ENCODE measurements at places on chromosomes 2 and 18. TPM values are rescaled to one million over a fixed set of nuclear protein-coding genes. Genes with fewer than 3 reads are reported as not detected.

DNA sequence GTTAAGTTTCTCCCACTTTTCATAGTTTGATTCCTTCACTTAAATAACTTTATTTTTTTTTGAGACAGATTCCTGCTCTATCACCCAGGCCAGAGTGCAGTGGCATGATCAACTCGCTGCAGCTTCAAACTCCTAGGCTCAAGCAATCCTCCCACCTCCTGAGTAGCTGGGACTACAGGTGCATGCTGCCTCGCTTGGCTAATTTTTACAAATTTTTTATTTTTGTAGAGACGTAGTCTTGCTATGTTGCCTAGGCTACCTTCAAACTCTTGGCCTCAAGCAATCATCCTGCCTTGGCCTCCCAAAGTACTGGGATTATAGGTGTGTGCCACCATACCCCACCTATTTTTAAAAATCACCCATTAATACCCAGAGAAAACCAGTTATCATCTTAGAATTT, 14.2 kb upstream of the WIPF1 start:
- DNase-seq: no peak

DNA sequence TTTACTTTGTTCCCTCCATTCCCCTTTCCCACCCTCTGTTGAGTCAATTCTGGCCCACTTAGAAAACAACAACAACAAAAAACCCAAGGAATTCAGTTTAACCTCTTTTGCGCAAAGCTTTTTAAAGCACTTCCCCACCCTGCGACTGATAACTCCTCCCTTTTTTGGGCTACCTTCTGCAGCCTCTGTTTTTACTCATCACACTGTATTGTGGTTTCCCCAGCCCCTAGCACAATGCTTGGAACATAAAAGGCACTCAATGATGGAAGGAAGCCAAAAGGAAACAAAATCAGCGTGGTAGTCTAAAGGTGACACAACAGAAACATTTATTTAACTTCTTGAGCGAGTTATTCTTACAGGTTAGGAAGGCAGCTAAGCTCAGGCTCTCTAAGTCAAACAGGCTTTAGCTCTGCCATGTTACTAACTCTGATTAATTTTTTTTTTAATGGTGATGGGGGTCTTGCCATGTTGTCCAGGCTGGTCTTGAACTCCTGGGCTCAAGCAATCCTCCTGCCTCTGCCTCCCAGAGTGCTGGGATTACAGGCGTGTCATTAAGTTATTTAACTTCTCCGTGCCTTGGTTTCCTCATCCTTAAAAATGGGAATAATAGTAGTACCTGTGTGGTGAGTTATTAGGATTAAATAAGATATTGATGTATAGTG, 1.3 kb downstream of the CEP68 start:
- DNase-seq: no peak

GRCh38 chr2:147232225-147232669, 612.6 kb upstream of the ACVR2A start:
- DNase-seq: no peak

DNA sequence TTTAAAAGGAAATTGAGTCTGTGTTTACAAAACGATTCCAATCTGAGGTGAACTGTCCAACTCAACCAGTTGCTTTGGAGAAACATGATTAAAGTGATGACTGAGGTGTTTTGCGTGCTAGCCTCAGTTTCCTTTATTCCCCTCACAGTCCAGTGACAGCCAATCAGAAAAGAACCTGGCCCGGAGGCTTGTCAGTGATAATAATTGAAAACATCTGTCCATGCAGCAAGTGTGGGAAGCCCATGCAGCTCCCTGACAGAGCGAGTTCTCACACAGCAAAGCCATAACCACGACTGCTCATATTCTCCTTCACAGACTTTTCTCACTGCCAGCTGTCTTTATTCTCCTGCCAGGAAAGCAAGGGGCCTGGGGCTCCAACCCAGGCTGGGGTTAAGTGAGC, 613.4 kb downstream of the ARHGAP15 start:
- DNase-seq: no peak

DNA sequence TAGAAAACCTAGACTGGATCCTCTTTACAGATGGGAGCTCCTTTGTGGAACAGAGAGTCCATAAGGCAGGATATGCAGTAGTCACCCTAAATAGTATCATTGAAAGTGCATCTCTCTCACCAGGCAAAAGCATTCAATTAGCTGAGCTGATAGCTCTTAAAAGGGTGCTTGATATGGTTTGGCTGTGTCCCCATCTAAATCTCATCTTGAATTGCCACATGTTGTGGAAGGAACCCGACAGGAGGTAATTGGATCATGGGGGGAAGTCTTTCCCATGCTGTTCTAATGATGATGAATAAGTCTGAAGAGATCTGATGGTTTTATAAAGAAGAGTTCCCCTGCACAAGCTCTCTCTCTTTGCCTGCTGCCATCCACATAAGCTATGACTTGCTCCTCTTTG, 96.2 kb upstream of the RMP24 start:
- no peak for DNase-seq

GRCh38 chr2:224469374-224469964, 67.6 kb upstream of the FAM124B start:
- DNase-seq: no peak

GRCh38 chr2:149064856-149065630, 26.5 kb downstream of the LYPD6B start:
- no peak for DNase-seq

DNA sequence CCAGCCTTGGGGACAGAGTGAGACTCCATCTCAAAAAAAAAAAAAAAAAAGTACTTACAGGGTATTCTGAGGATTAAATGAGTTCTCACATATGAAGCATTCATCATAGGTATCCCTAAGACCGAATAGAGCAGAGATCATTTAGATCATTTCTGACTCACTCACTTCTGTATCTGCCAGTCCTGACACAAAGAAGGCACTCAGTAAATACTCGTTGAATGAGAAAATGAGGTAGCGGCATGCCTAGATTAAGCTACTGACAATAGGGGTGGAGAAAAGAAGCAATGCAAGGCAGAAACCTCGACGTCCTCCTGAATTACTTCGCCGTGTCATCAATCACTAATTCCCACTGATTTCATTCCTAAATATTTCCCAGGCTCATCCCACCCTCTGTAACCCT, 103.8 kb downstream of the GREB1L start:
- no peak for DNase-seq

- DNase-seq: no peak
Observed at GRCh38 chr2:112255875-112256274, 1.0 kb upstream of the ZC3H8 start.

DNA sequence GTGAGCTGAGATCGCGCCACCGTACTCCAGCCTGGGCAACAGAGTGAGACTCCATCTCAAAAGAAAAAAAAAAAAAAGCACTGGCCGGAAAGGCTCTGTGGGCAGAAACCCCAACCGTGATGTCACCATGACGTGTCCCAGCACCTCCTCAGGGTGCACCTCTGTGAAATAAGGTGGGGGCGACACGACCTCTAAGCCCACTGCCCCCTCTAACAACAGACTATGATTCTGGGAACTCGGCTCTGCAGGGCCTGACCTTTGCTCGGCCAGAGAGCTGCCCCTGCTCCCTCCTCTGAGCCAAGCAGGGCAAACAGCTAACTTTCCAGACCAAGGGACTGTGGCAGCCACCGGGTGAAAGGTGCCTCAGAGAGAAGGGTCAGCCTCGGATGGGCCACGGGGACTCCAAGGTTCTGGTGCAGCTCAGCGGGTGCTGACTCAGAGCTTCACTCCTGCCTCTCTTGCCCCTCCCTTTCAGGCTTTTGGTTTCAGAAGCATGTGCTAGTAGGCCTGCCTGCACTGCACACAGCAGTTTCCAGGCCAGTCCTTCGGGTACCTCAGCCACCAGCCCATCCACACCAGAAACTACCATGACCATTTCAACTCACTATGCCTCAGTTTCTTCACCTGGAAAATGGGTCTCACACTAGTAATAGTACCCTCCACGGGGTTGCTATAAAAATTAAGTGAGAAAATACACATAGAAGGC, 8.0 kb downstream of the TMBIM1 start:
- no peak for DNase-seq

DNA sequence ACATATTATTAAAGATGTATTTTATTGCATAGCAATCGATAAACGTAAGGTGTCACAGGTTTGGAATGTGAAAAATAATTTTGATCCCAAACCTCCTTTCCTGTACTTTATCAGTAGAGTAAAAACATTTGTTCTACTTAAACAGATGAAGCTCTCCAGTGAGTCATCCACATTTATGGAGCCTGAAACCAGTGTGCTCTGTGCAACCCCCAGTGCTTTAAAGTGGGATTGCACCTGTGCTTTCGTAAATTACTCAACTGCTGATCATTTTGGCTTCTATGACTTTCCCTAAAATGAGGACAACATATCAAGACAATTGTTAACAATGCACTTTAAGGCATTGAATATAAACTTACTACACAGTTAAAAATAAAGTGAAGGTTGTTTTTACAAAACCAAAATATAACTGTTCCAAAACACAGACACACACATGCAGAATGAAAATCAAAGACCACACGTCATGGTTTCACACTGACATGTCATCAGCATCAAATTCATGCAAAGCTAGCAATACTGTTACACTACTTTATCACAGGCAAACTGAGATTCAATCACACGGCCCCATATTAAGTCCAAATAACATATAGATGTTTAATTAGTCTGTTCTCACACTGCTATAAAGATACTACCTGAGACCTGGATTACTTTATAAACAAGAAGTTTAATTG, 9.7 kb downstream of the TMEM18 start:
- no peak for DNase-seq

- DNase-seq: no peak
Observed at GRCh38 chr2:239704737-239705136, 303.9 kb upstream of the HDAC4 start.

DNA sequence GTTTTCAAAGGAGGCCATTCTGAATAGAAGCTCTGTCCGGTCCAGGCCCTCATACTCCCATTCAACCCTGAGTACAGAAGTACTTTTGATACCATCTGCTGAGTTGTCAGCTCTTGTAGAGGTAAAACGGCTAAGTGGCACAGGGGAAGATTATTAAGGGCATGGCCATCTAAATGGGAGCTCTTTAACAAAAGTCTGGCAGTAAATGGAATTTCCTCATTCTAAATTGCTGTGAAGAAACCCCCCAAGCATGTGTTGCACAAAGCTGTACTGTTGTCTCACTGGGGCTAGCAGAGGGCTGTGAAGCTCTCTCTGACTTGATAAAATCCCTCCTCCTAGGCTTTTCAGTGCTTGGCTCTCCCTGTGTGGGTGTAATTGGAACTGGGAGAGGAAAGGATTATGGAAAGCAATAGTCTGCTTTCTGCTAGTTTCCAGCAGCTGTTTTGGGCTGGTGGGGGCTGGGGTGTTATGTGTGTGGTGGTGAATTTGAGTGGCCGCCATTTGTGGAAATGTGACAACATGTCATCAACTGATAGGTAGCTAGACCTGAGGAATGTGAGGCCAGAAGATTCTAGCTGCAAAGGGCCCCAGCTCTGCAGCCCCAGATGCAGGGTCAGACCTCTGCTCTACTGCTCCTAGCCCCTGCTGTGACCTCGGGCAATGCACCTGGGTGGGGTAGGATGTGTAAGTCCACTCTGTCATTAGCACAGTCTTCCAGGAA, 65.1 kb downstream of the MAP4K4 start:
- no peak for DNase-seq

GRCh38 chr2:32231959-32232358, 32.7 kb downstream of the NLRC4 start:
- DNase-seq: no peak

GRCh38 chr2:54845514-54845913, 122.1 kb downstream of the EML6 start:
- no peak for DNase-seq

GRCh38 chr18:3250237-3251107, 2.9 kb downstream of the MYL12A start:
- DNase-seq: no peak

DNA sequence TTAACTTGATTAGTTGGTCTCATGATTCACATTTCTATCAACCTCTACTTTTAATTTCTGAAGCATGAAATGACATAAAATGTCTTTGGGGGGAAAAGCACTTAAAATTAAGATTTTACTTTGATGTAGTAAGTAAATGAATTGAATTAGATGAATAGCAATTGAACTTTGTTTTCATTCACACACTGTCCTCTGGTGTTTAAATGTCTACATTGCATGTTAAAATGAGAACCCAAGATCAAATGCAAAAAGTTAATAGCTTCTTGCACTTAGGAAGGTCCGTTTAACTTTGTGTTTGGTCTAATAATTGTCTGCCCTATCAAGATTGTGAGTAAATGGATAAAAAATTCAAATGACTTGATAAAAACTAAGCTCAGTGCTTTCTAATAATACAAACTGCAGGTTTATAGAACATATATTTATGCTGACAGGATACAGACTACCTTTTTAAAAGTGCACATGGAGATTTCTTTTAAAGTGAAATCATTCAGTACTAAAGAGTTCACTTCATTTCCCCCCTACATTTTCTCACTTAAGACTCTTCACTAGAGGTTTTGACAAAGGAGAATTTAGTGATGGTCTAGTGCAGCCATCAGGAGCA, 156.2 kb upstream of the NABP1 start:
- DNase-seq: no peak

GRCh38 chr2:233700028-233700635, 7.4 kb downstream of the UGT1A6 start:
- DNase-seq: no peak

- no peak for DNase-seq
Observed at GRCh38 chr2:10557506-10558265, 109.6 kb upstream of the ODC1 start.

DNA sequence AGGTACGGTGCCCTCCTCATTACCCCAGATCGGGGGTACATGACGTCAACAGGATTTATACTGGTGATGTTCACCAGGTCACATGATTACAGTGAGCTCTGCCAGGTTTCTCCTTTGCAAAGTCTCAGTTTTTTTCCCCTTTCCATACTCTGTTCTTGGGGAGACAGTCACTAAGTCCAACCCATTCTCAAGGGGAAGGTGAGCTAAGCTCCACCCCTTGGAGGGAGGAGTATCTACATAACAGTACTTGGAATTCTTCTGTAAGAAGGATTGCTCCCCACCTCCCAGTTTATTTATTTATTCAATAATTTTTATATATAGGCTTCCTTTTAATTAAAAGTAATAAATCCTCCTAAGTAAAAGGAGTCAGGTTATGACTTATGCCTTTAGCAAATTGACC, 34.1 kb upstream of the SOS1 start:
- DNase-seq: no peak

GRCh38 chr2:204250692-204251091, 294.6 kb upstream of the PARD3B start:
- DNase-seq: no peak

GRCh38 chr2:132627536-132627935, 42.5 kb downstream of the LYPD1 start:
- no peak for DNase-seq

- no peak for DNase-seq
Observed at GRCh38 chr2:164810843-164811242, 30.8 kb downstream of the COBLL1 start.

- no peak for DNase-seq
Observed at GRCh38 chr2:86500325-86501083, 59.3 kb downstream of the KDM3A start.

Gene WNT10A
- total RNA-seq: not detected

Gene ARL4C
- total RNA-seq: 13.0 TPM

Gene CAVIN2
- 40.4 TPM for total RNA-seq

Gene GCG
- total RNA-seq: not detected

Gene NCKAP5
- 2.0 TPM for total RNA-seq

Gene TUBA3D
- total RNA-seq: not detected

Gene GBX2
- not detected for total RNA-seq

Gene LRRC30
- total RNA-seq: not detected

Gene SCN2A
- total RNA-seq: 1.4 TPM

Gene CDH7
- total RNA-seq: not detected

Gene SP140
- total RNA-seq: 2.3 TPM

Gene PROKR1
- not detected for total RNA-seq

Measured in posterior vena cava (tissue), 2 donors.